ENCODE measurements at places on chromosomes 11 and 22. TPM values are rescaled to one million over a fixed set of nuclear protein-coding genes. Genes with fewer than 3 reads are reported as not detected.

The DUSP8 gene
- 1.7 TPM for polyA plus RNA-seq

The SMC1B gene
- not detected for polyA plus RNA-seq

The OR51B5 gene
- polyA plus RNA-seq, result not detected

The POGLUT3 gene
- 3.7 TPM for polyA plus RNA-seq

The CDPF1 gene
- polyA plus RNA-seq, result 5.9 TPM

The HSPB2 gene
- polyA plus RNA-seq, result 0.08 TPM

The TMEM121B gene
- 0.02 TPM for polyA plus RNA-seq

The MMP8 gene
- not detected for polyA plus RNA-seq

The CRYBB1 gene
- polyA plus RNA-seq, result not detected

The DRAP1 gene
- 175 TPM for polyA plus RNA-seq

The HBG2 gene
- 0.50 TPM for polyA plus RNA-seq

The PAX6 gene
- 0.15 TPM for polyA plus RNA-seq

The DEFB131B gene
- polyA plus RNA-seq, result not detected

The GANAB gene
- polyA plus RNA-seq, result 211 TPM

The MRGPRX3 gene
- 3.1 TPM for polyA plus RNA-seq

The TMEM132A gene
- 29.7 TPM for polyA plus RNA-seq

The CDC42BPG gene
- polyA plus RNA-seq, result 2.2 TPM

The NCR3LG1 gene
- 3.9 TPM for polyA plus RNA-seq

The RIMBP3B gene
- not detected for polyA plus RNA-seq

The MYBPC3 gene
- polyA plus RNA-seq, result not detected

The CD3G gene
- not detected for polyA plus RNA-seq

The OR56A1 gene
- polyA plus RNA-seq, result not detected

The CCDC116 gene
- polyA plus RNA-seq, result 0.03 TPM

The KCTD17 gene
- 16.3 TPM for polyA plus RNA-seq

The SLC36A4 gene
- polyA plus RNA-seq, result 4.2 TPM

The FBLN1 gene
- 24.4 TPM for polyA plus RNA-seq

The SLC5A4 gene
- not detected for polyA plus RNA-seq

The PHLDA2 gene
- 36.0 TPM for polyA plus RNA-seq

The POU2AF2 gene
- polyA plus RNA-seq, result not detected

The KRTAP5-7 gene
- not detected for polyA plus RNA-seq

The OR11H1 gene
- not detected for polyA plus RNA-seq

The RGL4 gene
- polyA plus RNA-seq, result not detected

The PHOX2A gene
- not detected for polyA plus RNA-seq

The ACTN3 gene
- polyA plus RNA-seq, result not detected

The SLC6A5 gene
- polyA plus RNA-seq, result not detected

The KCNE3 gene
- not detected for polyA plus RNA-seq

The MICAL2 gene
- 124 TPM for polyA plus RNA-seq

The SESN3 gene
- 34.6 TPM for polyA plus RNA-seq

The FXYD6 gene
- polyA plus RNA-seq, result not detected

The PDGFD gene
- 0.27 TPM for polyA plus RNA-seq

The PGA5 gene
- polyA plus RNA-seq, result not detected

The CD3D gene
- polyA plus RNA-seq, result not detected

The THYN1 gene
- polyA plus RNA-seq, result 33.9 TPM

The KCNJ4 gene
- not detected for polyA plus RNA-seq
